ENCODE measurements at places on chromosomes 2 and 18.

- DNase-seq, result no peak
These were observed 59.4 kb downstream of the LIMS1 start for GRCh38 chr2:108593547-108594098.

DNA sequence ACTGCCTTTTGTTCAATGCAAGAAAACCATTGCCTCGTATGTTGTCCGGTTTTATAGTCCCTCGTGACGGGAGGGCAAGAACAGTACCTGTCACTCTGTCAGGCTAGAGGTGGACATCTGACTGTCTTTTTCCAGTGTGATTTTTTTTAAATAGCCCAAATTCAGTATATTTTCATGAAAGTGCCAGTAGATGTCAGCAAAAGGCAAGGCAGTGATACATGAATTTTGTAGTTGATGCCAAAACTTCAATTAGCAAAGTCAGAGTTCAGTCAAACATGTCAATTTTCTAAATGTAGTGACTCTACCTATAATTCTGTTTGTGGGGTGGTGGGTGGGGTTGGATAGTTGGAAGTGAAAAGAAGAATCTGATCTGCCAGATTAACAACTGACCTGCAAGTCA is 296.0 kb upstream of the MC4R start:
- DNase-seq, result no peak

- no peak for DNase-seq
These were observed 24.8 kb downstream of the LDLRAD4 start for GRCh38 chr18:13243363-13243762.

DNA sequence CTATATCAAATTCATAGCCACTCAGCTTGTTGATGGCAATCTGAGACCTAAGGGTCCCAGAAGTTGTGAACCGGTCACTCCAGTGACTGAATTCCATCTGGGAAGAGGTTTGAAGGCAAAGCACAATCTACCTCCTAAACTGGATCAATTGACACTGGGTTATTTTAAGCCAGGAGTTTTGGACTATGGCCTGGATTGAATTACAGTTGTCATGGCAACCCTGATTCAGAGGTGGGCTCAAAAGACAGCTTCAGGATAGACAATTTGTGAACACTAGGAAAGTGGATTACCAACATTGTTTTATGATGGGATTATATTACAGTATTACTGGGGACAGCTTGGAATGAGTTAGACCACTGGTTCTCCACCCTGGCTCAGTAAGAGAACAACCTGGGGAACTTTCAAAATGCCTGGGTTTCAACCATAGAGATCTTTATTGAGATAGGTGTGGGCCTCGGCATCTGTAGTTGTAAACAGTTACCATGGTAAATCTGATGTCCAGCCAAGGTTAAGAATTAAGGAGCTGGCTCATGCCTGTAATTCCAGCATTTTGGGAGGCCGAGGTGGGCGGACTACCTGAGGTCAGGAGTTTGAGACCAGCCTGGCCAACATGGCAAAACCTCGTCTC is 58.8 kb downstream of the MFSD6 start:
- no peak for DNase-seq

DNA sequence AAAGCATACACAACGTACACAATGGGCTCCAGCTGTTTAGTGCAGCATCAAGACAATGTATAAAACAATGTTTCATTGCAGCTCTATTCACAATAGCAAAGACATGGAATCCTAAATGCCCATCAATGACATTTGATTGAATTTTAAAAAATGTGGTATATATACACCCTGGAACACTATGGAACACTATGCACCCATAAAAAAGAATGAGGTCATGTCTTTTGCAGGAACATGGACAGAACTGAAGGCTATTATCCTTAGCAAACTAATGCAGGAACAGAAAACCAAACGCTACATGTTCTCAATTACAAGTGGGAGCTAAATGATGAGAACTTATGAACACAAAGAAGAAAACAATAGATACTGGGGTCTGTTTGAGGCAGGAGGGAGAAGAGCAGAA is 315.5 kb downstream of the AGPS start:
- DNase-seq, result no peak
